ENCODE measurements at places on chromosomes 1 and 21.
A peak's percentile ranks its signal among the peaks of the same experiment; 100 is the strongest.

- DNase-seq: peak; percentile 7
Observed at GRCh38 chr1:166952002-166952746, 23.2 kb downstream of the ILDR2 start.

- DNase-seq: no peak
Observed at GRCh38 chr1:241706967-241707366, 54.9 kb downstream of the WDR64 start.

DNA sequence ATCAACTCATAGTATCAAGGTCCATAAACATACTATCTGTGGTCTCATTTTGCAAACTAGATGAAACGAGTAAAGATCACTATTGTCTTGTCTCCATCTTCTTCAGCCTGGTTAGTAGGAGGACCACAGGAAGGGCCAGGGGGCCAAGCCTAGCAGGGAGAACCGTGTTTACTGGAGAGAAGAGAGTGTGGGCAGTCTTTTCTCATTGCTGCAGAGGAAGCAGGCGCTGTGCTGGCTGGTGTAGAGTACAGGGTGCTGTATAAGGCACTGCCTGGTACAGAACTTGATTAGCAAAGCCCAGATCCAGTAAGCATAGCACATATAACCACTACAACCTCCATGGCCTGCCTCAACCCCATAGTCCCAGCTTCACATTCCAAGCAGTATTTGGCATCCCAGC, 10.0 kb upstream of the B4GALT3 start:
- no peak for DNase-seq

GRCh38 chr1:91603409-91603808, 102.8 kb downstream of the CDC7 start:
- no peak for DNase-seq

GRCh38 chr1:94315552-94316116, 78.2 kb upstream of the ARHGAP29 start:
- DNase-seq: no peak

DNA sequence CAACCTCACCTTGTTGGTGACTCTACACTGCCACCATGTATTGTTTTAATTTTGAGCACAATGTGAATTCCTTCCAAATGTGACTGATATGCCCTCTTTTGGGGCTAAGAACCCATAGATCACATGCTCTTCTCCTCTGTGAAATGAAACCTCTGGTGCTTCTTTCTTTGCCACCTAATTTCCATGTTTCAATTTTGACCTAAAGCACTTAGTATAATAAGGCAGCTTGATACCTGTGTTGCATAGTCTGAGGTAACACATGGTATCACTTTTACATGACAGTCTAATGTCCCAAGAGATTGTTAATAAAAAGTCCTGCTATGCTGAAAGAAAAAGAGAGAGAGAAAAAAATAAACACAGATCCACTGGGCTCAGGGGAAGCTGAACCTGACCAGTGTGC, 24.2 kb downstream of the CLEC20A start:
- DNase-seq: no peak

DNA sequence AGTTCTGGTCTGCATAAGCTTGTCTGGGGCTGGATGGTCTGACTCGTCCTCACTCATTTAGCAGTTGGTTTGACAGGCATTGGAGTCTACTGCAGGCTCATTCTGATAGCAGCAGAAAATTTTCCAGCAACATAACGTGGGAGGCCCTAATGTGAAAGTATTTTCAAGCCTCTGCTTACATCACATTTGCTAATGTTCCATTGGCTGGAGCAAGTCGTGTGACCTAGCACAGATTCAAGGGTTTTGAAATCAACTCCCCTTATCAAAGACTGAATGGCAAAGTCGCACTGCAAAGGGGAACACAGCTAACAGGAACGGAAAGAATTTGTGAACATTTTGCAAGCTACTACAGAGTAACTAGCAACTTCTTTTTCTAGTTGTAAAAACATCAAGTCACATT, 2.3 kb upstream of the USH2A start:
- no peak for DNase-seq

- DNase-seq: no peak
Observed at GRCh38 chr1:21936366-21937031, 611 bp downstream of the HSPG2 start.

DNA sequence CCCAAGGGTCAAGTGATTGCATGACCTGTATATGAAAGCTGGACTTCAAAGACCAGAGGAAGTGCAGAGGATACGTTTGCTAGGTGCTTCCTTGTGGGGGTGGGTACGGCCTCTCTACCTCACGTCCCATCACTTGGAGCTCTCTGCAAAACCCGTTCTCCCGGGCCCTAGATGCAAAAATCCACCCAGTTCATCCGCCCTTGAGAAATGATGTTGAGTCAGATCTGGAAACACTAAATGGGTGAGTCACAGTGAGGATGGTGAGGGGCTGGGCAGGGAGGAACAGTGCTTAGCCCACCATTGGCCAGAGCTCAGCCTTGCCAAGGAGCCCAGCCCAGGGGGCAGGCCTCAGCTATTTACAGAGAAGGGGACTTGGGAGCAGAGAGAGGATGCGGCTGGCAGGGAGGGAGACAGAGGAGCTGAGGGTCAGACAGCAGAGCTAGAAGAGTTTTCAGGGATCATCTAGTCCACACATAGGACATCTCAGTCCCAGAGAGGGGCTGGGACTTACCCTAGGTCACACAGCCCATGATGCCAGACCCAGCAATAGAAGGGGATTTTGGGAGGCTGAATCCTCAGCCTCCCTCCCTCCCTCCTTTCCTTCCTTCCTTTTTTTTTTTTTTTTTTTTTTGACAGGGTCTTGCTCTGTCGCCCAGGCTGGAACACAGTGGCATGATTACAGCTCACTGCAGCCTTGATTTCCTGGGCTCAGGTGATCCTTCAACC, 14.6 kb downstream of the ARHGEF10L start:
- DNase-seq: peak; percentile 37

- DNase-seq: no peak
Observed at GRCh38 chr1:243364330-243364729, 108.5 kb downstream of the SDCCAG8 start.

- no peak for DNase-seq
Observed at GRCh38 chr21:16651956-16652355, 860.9 kb upstream of the CXADR start.

GRCh38 chr1:28256197-28256827, 3.0 kb upstream of the SESN2 start:
- DNase-seq: no peak

GRCh38 chr1:53122961-53123413, 19.5 kb downstream of the SLC1A7 start:
- DNase-seq: no peak

DNA sequence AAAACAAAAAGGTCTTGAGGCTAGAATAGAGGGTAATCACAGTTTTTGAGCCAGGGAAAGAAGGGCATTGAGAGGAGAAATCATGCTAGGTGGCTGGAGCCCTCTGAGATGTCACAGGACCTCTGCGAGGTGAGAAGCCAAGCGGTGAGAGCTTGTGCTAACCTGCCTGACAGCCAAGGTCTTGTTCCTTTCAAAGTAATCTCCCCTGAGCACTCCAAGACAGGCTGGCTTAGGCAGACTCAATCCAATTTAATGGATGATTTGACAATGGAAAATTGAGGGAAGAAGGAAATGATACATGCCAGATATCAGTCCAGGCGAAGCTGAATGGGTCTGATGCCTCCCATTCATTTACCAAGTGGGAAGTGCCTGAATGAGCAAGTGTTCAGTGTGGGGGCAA, 311.9 kb upstream of the PTBP2 start:
- DNase-seq: no peak

DNA sequence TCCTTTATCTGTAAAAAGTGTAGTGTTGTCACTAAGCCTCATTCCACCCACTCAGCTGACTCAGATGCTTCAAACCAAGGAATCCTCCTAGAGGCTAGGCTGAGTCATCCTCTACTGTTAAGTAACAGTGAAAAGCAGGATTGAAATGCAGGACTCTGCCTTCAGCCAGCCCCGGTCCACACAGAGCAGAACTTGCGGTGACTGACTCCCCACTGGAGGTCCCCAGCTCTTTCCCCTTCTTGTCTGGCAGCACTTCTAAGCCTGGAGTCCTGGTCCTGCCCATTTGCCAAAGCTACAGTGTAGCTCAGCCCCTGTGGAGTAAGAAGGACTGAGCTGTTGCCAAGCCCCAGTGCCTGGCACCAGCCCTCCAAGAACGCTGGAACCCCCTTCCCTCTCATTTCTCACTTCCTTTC, 1.7 kb downstream of the RAB7B start:
- peak; percentile 84 for DNase-seq

- no peak for DNase-seq
Observed at GRCh38 chr1:221511797-221512196, 230.1 kb downstream of the DUSP10 start.

DNA sequence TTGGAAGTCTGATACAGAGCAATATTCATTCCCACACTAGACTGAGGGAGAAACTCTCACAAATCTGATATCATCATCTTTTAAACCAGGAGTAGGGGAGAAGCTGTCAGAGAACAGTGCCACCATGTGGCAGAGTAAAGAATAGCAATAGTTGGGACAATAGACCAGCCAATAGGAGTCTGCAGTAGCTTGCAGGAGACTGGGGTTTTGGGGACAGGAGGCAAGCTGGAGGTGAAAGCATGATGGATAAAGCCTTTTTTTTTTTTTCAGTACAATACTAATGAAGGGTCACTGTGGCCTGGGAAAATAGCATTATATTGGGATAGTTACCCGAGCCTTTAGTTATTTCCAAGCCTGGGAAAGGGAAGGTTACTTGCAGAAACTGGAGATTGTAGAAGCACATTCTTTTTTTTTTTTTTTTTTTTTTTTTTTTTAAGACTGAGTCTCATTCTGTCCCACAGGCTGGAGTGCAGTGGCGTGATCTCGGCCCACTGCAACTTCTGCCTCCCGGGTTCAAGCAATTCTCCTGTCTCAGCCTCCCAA, 120.7 kb downstream of the S1PR1 start:
- peak; percentile 64 for DNase-seq

DNA sequence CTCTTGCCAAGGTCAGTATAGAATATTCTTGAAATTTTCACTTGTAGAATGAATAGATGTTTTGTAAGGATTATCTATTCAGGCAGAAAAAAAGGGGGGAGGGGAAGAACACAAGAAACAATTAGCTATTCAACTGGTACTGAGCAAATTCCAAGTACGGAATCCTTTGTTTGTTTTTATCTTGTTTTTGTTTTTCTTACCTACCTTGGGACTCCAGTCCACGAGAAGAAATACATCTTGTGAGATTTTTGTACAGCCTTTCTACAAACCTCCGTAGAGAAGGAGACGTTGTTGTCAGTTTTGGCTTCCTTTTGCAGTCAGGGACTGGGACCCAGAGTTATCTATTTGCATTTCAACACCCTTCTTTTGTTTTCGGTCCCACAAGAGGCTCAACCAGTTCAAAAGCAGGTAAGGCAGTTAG, 36.0 kb downstream of the ZNF281 start:
- DNase-seq: no peak

DNA sequence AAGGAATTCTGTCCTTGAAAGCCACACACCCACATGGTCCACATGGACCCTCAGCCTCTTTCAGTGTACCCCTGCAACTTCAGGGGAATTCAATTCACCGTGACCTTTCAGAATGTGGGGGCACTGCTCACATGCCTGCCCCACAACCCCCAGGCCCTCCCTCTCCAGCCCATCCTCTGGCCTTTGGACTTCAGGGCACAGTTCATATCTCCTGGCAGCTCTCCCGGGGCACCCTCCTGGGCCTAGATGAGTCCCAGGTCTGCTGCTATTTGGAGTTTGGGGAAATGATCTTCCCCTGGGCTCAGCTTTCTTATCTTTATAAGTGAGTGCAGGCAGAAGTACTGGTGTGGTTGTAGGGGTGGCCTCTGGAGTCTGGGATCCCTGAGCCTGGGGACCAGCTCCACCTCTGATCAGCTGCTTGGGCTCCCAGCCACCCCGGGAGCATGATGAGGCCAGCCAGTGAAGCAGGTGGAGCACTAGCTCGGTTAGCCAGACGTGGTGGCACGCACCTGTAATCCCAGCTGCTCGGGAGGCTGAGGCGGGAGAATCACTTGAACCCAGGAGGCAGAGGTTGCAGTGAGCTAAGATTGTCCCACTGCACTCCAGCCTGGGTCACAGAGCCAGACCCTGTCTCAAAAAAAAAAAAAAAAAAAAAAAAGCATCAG, 15.8 kb downstream of the C1orf167 start:
- DNase-seq: no peak

- DNase-seq: no peak
Observed at GRCh38 chr1:41735631-41736260, 183.0 kb downstream of the HIVEP3 start.

GRCh38 chr1:15758953-15759661, 512 bp downstream of the FBLIM1 start:
- DNase-seq: no peak

DNA sequence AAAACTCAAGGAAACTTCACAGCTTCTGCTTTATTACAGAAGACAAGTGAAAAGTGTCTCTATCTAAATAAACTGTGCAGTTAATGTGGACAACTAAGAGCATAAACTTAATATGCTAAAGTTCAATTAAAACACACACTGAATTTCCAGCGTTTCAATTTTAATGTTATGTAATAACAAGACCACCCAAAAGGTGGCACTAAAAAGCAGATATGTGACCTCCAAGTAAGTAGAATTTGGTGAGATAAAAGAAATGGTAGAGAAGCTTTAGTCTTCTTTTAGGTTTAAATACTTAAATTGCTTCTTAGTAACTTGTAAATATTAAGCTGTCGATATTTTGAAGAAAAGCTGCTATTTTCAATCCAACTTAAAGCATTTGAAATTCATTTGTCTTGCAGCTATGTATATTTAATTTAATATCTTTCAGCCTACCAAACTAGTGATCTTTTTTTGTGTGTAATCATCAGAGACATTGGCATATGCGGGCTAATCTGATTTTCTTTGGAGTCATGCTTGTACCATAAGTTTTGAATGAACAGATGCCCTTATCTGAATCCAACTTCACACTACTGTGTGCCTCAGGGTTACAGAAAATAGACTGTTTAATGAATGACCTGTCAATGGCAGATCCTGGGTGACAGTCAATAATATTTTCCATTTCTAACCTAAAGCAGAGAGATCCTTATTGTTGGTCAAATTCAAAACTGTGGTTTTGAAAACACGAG, 36.5 kb upstream of the ADAMTS1 start:
- peak; percentile 7 for DNase-seq

DNA sequence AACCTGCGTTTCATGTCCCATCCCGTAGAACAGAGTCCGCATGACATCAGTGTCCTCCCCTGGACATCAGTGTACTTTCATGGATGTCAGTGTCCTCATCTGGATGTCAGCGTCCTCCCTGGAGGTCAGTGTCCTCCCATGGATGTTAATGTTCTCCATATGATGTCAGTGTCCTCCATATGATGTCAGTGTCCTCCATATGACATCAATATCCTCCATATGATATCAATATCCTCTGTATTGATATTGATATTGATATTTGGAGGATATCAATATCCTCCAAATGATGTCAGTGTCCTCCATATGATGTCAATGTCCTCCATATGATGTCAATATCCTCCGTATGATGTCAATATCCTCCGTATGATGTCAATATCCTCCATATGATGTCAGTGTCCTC, 284.9 kb downstream of the AJAP1 start:
- no peak for DNase-seq

GRCh38 chr1:45329445-45329844, 2.8 kb downstream of the HPDL start:
- DNase-seq: no peak

- no peak for DNase-seq
Observed at GRCh38 chr21:26965907-26966581, 844 bp downstream of the ADAMTS5 start.

- DNase-seq: no peak
Observed at GRCh38 chr1:22259551-22260282, 116.8 kb upstream of the WNT4 start.
